ENCODE measurements at places on chromosomes 7 and 10. TPM values are rescaled to one million over a fixed set of nuclear protein-coding genes. Genes with fewer than 3 reads are reported as not detected.

The AKR1C8 gene
- 0.55 TPM for total RNA-seq

The ATOH7 gene
- not detected for total RNA-seq

The NME8 gene
- 2.1 TPM for total RNA-seq

The CLEC5A gene
- total RNA-seq, result 10.6 TPM

The GRID2IP gene
- 0.46 TPM for total RNA-seq

The TTYH3 gene
- total RNA-seq, result 48.8 TPM

Measured in upper lobe of right lung (tissue), 1 donor.